ENCODE measurements at places on chromosomes 5 and 9.

DNA sequence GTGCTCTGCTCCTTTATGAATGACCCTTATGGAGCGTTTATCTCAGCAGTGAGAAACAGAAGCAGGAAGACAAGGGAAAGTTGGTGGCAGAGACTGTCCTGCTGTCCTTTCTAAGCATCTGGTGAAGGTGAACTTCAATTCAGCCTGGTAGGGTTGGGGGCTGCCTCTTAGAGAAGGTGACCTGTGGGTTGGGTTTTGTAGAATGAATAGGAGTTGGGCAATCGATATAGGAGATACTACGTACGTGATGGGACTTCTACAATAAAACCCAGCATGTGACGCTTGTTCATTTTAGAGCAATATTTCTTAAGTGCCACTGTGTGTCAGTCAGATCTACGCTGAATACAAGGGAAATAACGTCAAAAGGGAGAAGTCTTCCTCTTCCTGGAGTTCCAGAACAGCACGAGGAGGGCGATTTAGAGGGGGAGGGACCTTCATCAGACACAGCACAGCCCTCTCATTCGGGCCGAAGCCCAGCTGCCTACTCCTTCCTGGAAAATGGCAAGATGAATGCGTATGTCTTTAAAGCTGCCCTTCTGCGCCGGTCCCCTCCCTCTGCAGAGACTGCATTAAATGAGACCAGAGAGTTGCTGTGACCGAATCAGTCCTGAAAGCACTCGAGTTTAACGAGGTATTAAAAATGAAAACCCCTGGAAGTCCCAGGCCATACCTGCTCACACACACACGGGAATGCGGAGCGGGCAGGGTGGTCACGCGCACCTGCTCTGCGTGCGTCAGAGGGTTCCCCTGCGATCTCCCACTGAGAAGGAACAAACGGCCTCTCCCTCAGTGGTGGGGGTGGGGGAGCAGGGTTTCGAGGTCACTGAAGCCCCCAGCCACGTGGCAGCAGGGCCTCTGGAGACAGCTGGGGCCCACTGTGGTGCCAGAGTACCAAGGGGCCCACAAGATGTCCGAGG, 85.3 kb upstream of the SARDH start:
- no peak for DNase-seq
- H3K36me3 ChIP-seq = no peaks in the 10 kb centered on the region
- H3K27ac ChIP-seq = no peak overlapping the region
- H3K4me3 ChIP-seq = no peak overlapping the region

GRCh38 chr5:87074934-87075541, 192.6 kb upstream of the RASA1 start:
- H3K4me1 ChIP-seq = no peaks in the 10 kb centered on the region
- DNase-seq = no peak
- no peak overlapping the region for H3K4me3 ChIP-seq

DNA sequence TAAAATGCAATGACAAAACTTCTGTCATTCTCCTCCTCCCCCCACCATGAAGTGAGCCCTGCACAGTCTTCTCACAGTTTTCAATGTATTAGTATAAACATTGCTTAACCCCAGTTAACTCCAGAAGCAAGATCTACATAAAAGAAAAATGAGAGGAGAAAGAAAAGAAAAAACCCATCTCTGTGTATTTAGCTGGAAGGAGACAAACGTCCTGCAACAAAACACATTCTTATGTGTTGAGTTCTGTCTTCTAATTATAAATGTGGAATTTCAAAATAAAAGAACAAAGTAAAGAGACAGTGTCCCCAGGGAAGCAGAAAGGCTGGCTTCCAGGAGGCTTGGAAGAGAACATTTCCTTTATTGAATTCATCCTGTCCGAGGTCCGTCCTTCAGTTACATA, 491.9 kb upstream of the TUSC1 start:
- DNase-seq = no peak
- no peaks in the 10 kb centered on the region for H3K4me1 ChIP-seq

DNA sequence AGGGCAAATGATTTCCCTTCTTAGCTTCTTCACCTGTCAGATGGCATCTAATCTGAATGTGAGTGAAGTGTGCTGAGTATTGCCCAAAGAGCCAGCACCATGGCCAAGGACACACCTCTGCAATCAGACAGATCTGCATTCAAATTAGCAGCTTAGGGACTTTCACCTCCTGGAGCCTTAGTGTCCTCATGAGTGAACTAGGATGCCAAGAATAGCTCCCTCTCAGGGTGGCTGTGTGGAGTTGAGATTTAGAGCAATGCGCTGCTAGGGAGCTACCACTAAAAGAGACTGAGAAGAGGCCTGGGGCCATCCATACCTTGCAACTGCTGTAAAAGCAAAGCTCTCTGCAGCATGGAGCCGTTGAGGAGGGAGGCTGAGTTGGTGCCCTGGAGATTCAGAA, 1.4 kb downstream of the CIZ1 start:
- no peaks in the 10 kb centered on the region for H3K27me3 ChIP-seq
- no peak for DNase-seq
- H3K36me3 ChIP-seq = peaks cover 4% of the 10 kb centered on the region
- no peak overlapping the region for H3K4me3 ChIP-seq

DNA sequence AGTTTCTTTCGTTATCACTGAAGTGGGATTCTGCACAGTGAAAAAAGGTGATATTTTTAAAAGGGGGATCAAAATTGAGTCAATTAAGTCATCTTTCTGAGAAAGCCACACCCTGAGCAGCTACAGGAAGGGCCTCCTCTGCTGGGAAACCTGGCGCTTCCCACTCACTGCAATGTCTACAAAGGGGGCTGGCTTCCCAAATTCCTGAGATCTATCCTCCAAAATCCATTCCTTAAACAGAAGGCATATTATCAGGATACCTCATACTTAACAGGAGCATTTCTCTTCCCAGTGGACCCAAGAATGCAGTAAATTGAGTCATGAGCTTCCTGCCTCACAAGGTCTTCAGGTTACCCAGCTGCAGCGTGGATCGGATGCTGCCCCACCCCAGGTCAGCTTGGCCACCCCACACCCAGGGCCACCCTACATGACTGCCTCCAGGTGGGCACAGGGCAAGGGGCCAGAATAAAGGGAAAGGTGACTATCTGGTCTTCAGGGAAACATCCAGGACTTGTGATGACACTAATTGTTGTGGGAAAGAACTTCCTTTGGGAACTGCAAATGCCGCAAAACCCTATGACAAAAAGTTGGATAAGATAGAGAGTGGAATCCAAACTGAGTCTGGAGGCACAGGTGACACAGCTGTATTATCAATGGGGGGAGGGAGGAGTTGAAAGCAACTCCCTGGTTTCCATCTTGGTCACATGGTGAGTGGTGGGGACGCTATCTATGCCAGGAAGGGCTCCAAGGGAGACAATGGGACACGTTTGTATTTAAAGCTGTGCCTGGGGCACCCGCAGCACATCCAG, 42.3 kb downstream of the ROR2 start:
- H3K27me3 ChIP-seq = no peaks in the 10 kb centered on the region
- peaks cover 1% of the 10 kb centered on the region for H3K4me1 ChIP-seq
- DNase-seq = no peak
- H3K36me3 ChIP-seq = no peaks in the 10 kb centered on the region

DNA sequence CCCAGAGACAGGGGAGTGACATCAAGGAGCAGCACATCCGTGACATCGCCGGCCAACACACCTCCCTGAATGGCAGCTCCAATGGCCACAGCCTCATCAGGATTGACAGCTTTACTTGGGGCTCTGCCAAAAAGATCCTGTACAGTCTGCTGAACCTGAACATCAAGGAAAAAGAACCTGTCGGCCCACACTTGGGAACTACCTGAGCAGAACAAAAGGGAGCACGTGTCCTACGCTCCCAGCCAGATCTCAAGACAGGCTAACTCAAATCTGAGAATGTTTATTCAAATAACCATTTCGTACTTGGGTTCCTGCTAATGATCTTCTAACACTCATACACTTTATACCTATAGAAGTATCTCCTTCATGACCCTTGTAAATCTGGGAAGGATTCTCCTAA, 15.3 kb downstream of the HSPA9 start:
- no peaks in the 10 kb centered on the region for H3K4me1 ChIP-seq
- no peaks in the 10 kb centered on the region for H3K27me3 ChIP-seq
- no peak for DNase-seq
- H3K4me3 ChIP-seq = no peak overlapping the region

- no peak overlapping the region for H3K27ac ChIP-seq
- H3K27me3 ChIP-seq = no peaks in the 10 kb centered on the region
- H3K36me3 ChIP-seq = no peaks in the 10 kb centered on the region
Observed at GRCh38 chr9:136615631-136616306, 46.9 kb upstream of the EGFL7 start.

DNA sequence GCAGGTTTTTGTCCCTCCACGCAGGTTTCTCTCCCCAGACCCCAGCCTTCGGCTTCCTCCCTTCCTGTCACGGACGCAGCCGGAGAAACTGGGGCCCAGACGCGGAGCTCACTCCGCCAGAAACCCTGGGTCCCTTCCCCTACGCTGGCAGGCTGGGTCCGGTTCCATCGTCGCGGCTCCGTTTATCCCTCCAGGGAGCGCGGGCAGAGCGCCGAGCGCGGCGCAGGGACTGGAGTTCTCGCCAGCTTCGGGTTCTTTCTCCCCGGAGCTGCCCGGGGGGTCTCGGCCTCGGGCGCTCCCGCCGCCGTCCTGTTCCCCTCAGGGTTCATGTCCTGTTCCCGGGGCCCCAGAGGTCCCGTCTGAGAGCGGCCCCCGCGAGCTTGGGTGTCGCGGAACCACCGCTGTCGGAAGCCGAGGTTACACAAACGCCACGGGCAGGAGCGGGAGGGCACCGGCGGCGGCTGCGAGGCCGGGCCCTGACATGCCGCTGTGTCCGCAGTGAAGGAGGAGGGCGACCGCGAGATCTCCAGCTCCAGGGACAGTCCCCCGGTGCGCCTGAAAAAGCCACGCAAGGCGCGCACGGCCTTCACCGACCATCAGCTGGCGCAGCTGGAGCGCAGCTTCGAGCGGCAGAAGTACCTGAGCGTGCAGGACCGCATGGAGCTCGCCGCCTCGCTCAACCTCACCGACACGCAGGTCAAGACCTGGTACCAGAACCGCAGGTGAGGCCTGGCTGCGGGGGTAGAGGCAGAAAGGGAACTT, 4.6 kb downstream of the BARHL1 start:
- DNase-seq = no peak
- H3K27me3 ChIP-seq = peaks cover 86% of the 10 kb centered on the region
- H3K4me3 ChIP-seq = no peak overlapping the region
- no peak overlapping the region for H3K27ac ChIP-seq

DNA sequence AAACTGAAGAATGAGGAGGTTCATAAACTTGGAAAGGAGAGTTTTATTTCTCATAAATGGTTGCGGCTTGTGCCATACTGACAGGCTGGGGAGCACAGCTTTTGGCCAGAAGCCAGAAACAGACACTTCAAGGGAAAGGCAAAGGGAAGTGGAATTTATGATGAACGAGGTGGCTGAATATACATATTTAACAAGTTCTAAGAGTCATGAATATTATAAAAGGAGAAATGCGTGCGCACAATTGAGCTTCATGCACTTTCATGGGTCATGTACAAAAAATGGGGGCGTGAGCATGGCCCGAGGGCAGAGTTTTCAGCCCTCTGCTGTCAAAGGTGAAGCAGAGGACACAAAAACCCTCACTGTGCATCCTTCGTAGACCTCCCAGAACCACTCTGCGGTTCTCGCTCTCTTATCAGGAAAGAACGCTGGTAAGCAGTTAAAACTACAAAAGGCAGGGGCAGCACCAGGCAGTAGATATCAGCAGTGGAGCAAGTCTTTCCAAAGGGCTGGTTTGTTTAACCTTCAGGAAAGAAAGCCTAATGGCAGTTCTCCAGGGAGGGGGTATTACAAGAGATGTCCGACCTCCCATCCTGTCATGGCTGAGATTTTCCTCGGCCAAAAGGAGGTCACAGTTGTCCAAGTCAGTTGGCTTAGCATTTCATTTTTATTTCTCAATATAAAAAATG, 29.0 kb downstream of the AUH start:
- H3K4me1 ChIP-seq = no peaks in the 10 kb centered on the region
- peaks cover 4% of the 10 kb centered on the region for H3K36me3 ChIP-seq
- H3K27ac ChIP-seq = no peak overlapping the region
- no peaks in the 10 kb centered on the region for H3K27me3 ChIP-seq
